ENCODE measurements at places on chromosomes 11 and 22. TPM values are rescaled to one million over a fixed set of nuclear protein-coding genes. Genes with fewer than 3 reads are reported as not detected.

DNA sequence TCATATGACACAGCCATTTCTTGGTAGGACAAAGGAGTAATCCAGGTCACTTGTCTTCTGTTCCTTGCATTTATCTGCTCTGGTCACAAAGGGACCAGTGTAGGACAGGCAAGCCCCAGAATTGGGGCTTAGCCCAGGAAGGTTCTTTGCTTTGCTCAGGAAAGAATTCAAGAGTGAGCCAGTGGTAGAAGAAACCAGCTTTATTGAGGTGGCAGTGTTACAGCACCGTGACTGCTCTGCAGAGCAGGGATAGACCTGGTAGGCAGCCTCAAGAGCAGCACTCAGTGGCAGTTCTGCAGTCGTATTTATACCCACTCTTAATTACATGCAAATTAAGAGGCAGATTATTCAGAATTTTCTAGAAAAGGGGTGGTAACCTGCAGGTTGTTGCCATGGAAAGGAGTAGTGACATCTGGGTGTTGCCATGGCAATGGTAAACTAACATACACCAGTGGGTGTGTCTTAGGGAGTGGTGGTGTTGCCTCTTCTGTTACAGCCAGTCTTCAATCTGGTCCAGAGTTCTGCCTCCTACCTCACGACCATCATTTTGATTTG lies 84.9 kb upstream of the RAB1B start:
- no peaks in the 10 kb centered on the region for H3K27me3 ChIP-seq
- H3K4me1 ChIP-seq: no peaks in the 10 kb centered on the region
- no peaks in the 10 kb centered on the region for H3K36me3 ChIP-seq

Gene EHF
- total RNA-seq: 0.24 TPM

DNA sequence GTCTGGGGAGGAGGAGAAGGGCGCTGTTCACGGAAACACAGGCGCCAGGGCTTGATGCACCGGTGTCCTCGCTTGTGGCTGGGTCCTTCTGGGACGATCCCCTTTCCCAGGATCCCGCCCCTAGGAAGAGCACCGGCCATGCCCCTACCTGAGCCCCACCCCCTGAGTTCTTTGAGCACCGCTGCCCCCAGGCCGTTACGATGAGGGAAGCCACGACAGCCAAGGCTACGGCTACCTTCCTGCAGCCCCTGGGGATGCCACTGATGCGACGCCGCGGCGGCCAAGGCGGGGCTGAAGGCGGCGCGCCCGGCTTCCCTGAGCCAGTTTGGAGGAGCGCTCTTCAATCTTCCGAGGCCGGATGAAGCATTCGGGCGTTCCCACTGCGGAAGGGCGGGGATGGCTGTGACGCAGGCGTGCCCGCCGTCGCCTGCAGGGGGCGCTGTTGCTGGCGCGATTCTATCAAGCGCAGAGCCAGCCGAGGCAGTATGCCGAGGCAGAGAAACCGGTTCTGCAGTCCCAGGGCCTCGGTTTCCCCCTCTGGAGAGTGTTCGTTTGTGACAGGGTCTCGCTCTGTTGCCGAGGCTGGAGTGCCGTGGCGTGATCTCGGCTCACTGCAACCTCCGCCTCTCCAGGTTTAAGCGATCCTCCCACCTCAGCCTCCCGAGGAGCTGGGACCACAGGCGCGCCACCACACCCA lies 9.7 kb upstream of the NEFH start:
- H3K27ac ChIP-seq: no peak overlapping the region
- H3K27me3 ChIP-seq: no peaks in the 10 kb centered on the region
- no peaks in the 10 kb centered on the region for H3K4me1 ChIP-seq
- DNase-seq: peak; percentile 73
- peak overlapping the region; percentile 37 for H3K4me3 ChIP-seq

DNA sequence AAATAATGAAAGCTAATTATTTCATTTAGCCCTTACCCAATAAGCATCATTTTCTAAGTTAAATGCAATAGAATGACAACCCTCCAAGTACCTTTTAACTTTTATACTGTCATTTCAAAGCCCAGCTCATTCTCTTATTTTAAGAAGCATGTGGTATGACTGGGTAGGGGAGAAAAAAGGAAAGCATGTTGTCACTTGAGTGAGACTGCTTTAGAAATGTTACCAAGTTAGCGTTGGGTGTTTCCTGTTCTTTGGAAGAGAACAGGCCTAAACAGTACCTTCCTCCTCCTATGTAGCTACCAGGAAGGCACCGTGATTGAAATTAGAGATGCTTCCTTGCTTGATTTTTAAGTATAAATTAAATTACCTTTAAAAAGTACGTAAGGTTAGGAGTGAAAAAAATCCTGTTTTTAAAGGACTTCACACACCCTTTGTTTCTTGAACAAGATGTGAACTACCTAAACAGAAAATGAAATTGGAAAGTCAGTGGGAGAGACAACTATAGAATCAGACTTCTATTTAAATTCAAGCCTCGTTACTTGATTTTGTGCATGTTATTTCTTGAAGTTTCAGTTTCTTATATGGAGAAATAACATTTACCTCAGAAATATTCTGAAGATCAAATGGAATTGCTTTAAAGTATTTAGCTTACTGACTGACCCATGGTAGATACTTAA lies 741 bp upstream of the CNTF start:
- H3K4me1 ChIP-seq: peaks cover 27% of the 10 kb centered on the region
- no peaks in the 10 kb centered on the region for H3K27me3 ChIP-seq
- H3K36me3 ChIP-seq: no peaks in the 10 kb centered on the region
- no peak overlapping the region for H3K4me3 ChIP-seq

Gene CRYBB2
- total RNA-seq: 4.4 TPM

Gene C1QTNF6
- total RNA-seq: 14.8 TPM

GRCh38 chr11:33670250-33671011 lies 30.2 kb downstream of the C11orf91 start:
- no peaks in the 10 kb centered on the region for H3K27me3 ChIP-seq
- no peaks in the 10 kb centered on the region for H3K4me1 ChIP-seq
- H3K36me3 ChIP-seq: no peaks in the 10 kb centered on the region
- H3K4me3 ChIP-seq: no peak overlapping the region
- no peak overlapping the region for H3K27ac ChIP-seq

DNA sequence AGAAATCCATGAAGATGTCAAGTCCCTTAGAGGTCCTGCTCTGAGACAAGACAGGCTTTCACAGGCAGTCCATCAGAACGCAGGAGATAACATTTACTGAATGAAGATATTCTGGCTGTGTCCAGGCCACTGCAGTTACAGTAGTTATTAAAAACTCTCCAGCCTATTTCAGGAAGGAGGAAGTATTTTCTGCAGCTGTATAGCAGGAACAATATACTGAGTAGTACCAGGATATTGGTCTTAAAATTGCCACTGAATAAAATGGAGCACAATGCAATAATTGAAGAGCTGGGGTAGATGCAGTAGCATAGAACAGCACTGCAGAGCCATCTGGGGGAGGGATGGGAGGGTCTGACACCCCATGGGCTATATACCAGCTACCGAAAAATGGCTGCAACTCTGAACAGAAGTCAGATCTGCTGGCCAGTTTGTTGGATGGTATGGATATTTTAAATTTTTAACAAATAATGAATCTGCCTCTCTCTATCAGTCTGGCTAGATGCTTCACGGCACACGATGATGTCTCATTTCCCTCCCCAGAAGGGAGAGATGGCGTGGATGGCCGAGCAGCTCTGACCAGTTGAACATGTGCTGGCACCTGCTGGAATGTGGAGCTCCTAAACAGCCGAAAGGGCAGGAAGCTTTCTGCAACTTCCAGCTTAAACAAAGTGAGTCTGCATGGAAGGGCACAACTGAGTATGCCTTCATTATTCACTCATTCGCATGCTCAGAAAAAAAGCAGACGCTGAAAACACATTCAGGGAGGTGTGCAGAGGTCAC lies 342.1 kb upstream of the SYN3 start:
- H3K36me3 ChIP-seq: no peaks in the 10 kb centered on the region
- no peak overlapping the region for H3K4me3 ChIP-seq
